ENCODE measurements at places on chromosomes 4 and X. TPM values are rescaled to one million over a fixed set of nuclear protein-coding genes. Genes with fewer than 3 reads are reported as not detected.

GRCh38 chr4:1093391-1094335 is 19.7 kb downstream of the RNF212 start:
- H3K27ac ChIP-seq, result no peak overlapping the region
- no peaks in the 10 kb centered on the region for H3K27me3 ChIP-seq
- H3K4me3 ChIP-seq, result no peak overlapping the region
- no peaks in the 10 kb centered on the region for H3K36me3 ChIP-seq

- H3K4me1 ChIP-seq, result no peaks in the 10 kb centered on the region
- no peaks in the 10 kb centered on the region for H3K27me3 ChIP-seq
- DNase-seq, result peak; percentile 41
- no peak overlapping the region for H3K27ac ChIP-seq
- no peaks in the 10 kb centered on the region for H3K36me3 ChIP-seq
- H3K4me3 ChIP-seq, result no peak overlapping the region
Measured at GRCh38 chr4:173257732-173258717, 76.1 kb downstream of the HMGB2 start.

- no peaks in the 10 kb centered on the region for H3K27me3 ChIP-seq
- no peak overlapping the region for H3K27ac ChIP-seq
- no peaks in the 10 kb centered on the region for H3K4me1 ChIP-seq
Measured at GRCh38 chr4:38621028-38621684, 42.8 kb upstream of the KLF3 start.

GRCh38 chrX:136781180-136781797 is 557 bp upstream of the ARHGEF6 start:
- H3K4me1 ChIP-seq, result no peaks in the 10 kb centered on the region
- DNase-seq, result no peak
- no peak overlapping the region for H3K27ac ChIP-seq
- no peaks in the 10 kb centered on the region for H3K36me3 ChIP-seq
- H3K4me3 ChIP-seq, result no peak overlapping the region
- no peaks in the 10 kb centered on the region for H3K27me3 ChIP-seq

GRCh38 chrX:152412105-152412504 is 39.0 kb downstream of the GABRA3 start:
- H3K36me3 ChIP-seq, result no peaks in the 10 kb centered on the region
- H3K27me3 ChIP-seq, result no peaks in the 10 kb centered on the region
- H3K4me1 ChIP-seq, result no peaks in the 10 kb centered on the region
- H3K27ac ChIP-seq, result no peak overlapping the region

DNA sequence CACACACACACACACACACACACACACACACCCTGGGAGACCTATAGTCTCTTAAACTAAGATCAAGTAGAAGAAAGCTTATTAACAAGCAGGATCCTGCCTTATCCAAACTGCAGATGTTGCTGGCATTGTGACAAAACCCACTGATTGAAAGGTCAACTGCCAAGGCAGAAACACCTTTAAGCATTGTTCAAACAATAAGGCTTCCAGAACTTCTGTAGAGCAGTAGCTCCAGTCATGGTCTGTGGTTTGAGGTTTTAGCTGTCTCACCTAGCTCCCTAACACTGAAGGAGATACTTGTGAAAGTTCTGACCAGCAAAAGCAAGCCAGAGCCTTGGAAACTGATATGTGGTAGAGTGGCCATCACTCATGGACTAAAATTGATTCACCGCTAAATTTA is 59.8 kb downstream of the PTCHD1 start:
- H3K27ac ChIP-seq, result no peak overlapping the region
- H3K4me3 ChIP-seq, result no peak overlapping the region
- peak; percentile 18 for DNase-seq

DNA sequence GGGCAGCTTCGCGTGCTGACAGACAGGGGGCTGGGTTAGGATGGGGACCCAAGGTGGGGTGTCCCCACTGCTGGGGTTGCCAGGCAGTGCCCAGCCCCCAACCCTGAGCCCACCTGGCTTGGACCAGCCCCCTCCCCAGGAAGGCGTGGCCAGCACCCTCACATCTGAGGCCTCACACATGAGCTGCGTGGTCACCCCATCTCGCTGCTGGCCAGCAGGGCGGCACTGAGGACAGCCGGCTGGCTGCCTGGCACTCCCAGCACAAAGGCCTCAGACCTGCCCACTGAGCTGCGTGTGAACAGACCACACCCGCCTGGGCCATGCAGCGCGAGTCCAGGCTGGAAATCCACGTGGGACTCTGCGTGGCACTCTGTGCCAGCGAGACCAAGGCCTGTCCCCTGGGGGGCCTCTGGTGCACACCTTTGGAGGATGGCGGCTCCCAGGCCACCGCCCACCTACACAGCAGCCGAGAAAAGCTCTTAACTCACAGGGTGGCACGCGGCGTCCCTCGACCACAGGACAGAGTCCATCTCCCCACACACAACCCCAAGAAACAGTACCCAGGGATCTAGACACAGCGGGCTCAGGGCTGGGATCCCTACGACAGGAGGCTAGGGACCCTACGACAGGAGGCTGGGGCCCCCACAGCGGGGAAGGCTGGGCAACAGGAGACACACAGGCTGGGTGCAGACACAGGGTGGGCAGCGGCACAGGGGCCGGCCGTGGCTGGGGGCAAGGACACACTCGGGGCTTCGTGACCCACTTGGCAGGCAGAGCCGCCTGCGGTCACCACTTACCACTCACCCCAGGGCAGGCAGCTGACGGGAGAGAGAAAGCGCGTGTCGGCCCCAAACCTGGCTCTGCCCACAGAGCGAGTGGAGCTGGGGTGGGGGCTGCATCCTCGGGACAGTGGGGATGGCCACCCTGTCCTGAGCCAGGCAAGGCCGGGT is 9.8 kb downstream of the DGKQ start:
- no peaks in the 10 kb centered on the region for H3K36me3 ChIP-seq
- H3K4me1 ChIP-seq, result no peaks in the 10 kb centered on the region
- no peak for DNase-seq
- H3K27me3 ChIP-seq, result no peaks in the 10 kb centered on the region
- H3K4me3 ChIP-seq, result no peak overlapping the region

DNA sequence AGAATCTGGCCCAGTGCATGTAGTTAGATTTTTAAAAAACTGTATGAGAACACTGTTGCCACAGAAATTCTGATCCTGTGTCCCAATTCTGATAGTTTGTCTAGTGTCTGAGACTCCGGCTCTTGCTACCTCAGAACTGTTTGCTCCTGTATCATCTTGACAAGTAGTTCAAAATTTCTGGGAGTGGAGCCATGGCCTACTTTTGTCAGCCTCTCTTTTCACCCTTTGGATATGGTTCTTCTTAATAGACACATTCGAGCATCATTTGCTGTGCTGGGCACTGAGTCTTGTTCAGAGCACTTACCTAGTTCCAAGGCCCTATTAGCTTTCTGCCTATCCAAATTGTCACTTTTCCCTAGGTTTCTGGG is 46.9 kb downstream of the ATP10D start:
- H3K27me3 ChIP-seq, result no peaks in the 10 kb centered on the region
- peak overlapping the region; percentile 8 for H3K4me3 ChIP-seq
- no peak for DNase-seq
- peaks cover 28% of the 10 kb centered on the region for H3K36me3 ChIP-seq
- peak overlapping the region; percentile 95 for H3K27ac ChIP-seq
- H3K4me1 ChIP-seq, result peaks cover 45% of the 10 kb centered on the region

DNA sequence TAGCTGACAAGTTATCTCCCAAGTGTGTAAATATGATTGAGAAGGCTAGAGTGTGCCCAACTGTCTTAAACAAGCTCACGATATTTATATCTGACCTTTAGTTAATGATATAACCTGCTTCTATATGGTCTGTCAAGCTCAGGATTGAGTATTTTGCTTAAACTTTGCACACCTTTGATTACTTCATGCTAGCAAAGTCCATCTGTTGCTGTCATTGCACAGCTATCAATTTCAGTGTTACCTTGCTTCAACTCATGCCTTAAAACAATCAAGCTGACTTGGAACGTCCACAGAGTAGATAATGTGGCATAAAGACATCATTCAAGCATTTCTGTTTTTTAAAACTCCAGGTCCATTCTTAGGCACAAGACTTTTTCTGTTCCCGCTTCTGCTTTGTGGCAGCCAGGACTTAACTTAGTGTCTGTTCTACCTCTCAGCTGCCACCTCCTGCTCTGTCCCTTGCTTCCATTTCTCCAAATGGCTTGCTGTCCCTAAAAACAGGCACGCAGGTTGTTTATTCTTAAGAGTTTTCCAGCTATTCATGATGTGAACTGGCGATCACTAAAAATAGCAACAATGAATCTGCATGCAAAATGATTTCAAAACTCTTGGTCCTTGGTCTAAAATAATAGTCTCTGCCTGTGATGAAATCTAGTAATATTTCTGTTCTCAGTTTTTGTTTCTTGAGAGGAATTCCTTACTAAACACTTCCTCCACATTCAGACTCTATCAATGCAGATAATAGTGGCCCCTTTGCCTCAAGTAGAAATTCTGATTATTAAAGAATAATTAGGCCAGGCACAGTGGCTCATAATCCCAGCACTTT is 16.3 kb upstream of the NEIL3 start:
- H3K27me3 ChIP-seq, result no peaks in the 10 kb centered on the region
- no peak overlapping the region for H3K4me3 ChIP-seq
- H3K27ac ChIP-seq, result no peak overlapping the region
- no peak for DNase-seq
- no peaks in the 10 kb centered on the region for H3K4me1 ChIP-seq

NR3C2 gene
- total RNA-seq, result 2.5 TPM

YY2 gene
- total RNA-seq, result 2.0 TPM

SPINK2 gene
- total RNA-seq, result not detected

CCKAR gene
- not detected for total RNA-seq
